GOT3 (cell line): ENCODE measurements at places on chromosomes 16 and 17.
A peak's percentile ranks its signal among the peaks of the same experiment; 100 is the strongest.

DNA sequence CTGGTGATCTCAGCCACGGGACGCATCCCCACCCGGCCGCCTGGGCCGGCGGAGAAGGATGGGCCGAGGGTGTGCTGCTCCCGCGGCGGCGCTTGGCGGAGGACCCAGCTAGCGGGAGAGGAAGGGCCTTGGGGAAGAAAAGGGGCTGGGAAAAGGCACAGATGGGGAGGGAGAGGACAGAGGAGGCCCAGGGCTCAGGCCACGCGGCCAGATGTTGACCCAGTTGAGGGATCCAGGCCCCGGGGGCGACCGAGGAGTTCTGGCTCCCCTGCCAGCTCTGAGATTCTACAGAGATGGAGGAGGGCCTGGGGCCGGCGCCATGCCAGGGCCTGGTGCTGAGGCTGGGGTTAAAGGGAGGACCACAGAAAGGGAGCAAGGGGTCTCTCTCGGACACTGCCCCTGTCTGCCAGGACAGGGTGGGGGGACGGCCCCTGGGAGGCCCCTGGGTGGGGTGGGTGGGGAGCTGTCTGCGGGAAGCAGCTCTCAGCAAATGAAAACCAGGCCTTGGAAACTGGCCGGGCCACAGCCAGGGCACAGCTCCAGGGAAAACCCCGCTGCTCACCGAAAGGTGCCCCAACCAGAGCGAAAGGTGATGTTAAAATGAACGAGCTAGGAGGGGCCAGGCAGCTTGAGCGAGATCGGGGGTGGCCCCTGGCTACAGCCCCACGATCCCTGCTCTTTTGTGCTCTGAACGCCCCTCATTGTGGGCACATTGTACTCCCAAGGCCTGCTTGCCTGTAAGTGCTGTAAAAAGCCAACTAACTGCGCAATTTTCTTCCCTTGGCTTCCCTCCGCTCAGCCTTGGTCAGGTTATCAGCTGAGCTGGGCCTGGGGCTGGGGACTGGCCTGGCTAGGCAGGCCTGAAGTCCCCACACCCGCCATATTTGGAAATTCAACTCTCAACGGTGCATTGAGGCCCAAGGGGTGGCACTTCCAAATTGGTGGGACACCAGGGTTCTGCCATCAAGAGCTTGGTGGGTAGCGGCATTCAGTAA is 191.4 kb downstream of the ZNF423 start:
- DNase-seq = no peak

DNA sequence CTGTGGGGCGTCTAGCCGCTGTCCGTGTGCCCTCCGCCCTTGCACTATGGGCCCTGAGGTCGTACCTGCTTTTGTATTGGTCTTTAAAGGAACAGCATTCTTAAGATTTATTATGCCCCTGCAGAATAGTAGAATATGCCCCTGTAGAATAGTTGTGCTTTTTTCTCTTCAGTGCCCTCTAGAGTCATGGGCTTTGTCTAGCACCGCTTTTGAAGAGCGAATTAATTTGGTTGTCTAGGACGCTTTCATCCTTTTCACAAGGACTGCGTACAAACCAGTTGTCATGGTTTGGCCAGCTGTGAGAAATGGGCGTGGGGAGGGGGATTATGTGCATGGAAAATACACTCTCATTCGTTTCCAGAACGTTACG is 621 bp downstream of the CEP95 start:
- no peak for DNase-seq

DNA sequence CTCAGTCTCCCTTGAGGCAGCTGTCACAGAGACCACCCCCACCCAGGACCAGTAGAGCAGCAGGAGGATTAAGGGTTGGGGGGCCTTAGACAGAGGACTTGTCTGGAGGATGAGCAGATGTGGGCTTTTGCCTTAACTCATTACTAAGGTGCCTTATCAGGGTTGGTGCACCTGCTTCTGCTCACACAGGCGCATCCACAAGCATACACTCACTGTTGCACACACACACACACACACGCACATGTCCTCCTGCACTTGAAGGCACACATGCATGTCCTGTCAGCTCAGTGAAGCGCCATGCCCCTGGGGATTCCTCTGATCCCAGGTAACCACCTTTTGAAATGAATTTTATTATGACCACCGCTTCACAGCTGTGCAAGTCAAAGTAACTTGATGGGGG is 1.2 kb downstream of the GFAP start:
- DNase-seq = no peak

- no peak for DNase-seq
These were observed 18.9 kb downstream of the RARA start for GRCh38 chr17:40327735-40328385.

GRCh38 chr16:87550495-87550961 is 51.8 kb upstream of the JPH3 start:
- no peak for DNase-seq

DNA sequence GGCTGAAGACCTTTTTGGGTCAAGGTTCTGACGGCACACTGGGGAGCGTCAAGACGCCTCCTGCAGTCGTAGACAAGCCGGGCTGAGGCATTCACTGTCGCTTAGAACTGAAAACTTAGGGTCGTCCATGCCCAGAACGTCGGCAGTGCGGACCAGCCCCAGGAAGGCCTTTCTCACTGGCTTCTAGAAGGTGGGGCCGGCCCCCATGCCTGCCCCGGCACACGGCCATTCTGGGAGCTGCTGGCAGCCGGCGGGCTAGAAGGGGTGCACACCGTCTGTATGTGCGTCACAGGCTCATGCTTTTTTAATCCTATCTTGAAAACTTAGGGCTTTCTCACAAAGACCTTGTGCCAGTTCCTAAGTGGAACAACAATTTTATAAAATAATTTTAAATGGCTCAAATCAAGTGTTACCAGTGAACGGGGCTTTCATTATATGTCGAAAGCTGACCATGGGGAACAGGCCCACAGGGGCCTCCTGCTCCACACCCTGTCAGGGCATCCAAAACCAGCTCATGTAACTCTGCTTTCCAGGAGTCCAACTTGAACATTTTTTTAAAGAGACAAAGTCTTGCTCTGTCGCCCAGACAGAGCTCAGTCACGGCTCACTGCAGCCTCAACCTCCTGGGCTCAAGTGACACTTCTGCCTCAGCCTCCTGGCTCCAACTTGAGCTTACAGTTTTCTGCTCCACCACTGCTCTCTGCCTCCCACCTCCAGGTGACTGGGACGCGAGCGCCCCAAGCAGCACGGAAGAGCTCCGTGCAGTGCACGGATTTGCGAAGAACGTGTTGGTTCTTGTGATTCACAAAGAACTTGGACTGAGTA is 111.2 kb downstream of the ANKRD11 start:
- DNase-seq = no peak

GRCh38 chr17:43368740-43369506 is 29.9 kb upstream of the ARL4D start:
- peak; percentile 42 for DNase-seq

GRCh38 chr17:76683921-76684745 is 26.6 kb downstream of the MXRA7 start:
- no peak for DNase-seq

DNA sequence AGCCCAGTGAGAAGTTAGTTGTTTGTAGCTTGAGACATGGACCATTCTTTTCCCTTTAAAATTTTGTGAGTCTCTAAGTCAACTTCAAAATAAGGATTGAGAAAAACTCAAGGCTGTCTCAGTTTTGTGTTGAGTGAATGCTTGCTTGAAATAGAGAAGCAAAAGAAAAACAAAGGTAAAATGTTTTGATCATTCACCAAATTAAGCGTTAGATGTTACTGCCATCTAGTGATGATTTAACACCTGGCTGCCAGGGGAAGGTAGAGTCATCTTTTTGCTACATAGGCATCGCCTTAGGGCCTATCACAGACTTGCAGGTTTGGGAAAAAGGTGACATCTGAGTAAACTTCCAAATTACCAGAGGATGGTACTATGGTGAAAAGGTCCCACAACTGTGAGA is 74.4 kb downstream of the PCTP start:
- no peak for DNase-seq

- no peak for DNase-seq
These were observed 25.6 kb downstream of the ABCC3 start for GRCh38 chr17:50660042-50660886.

DNA sequence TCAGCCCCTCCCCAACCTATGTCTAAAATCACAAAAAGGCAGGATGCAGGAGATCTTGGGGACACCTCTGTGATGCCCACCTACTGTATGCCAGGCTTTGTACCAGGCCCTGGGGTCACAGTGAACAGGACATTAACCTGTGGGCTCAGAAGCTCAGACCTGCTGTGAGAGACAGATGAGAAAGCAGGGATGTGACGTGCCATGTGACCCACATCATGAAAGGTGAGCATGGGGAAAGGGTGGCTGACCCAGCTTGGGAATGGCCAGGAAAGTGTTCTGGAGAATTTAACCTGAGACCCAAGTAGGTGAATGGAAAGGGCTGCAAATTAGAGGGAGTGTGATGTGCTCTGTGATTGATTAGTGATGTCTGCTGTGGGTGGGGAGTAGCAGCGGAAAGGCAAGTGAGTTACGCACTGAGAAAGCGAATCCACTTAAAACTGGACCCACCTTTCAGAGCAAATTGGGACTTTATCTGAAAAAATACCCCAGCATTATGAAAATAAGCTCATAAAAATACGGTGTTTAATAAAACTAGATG is 132.2 kb downstream of the IRF8 start:
- no peak for DNase-seq

GRCh38 chr17:40564883-40565768 is at the start of gene CCR7:
Gene CCR7, minus strand, starts transcription at chr17:40565472. Its CDS starts 63 bp downstream, at chr17:40565409.
- DNase-seq = no peak

- DNase-seq = no peak
These were observed 9.7 kb upstream of the ARL5C start for GRCh38 chr17:39175695-39176093.

DNA sequence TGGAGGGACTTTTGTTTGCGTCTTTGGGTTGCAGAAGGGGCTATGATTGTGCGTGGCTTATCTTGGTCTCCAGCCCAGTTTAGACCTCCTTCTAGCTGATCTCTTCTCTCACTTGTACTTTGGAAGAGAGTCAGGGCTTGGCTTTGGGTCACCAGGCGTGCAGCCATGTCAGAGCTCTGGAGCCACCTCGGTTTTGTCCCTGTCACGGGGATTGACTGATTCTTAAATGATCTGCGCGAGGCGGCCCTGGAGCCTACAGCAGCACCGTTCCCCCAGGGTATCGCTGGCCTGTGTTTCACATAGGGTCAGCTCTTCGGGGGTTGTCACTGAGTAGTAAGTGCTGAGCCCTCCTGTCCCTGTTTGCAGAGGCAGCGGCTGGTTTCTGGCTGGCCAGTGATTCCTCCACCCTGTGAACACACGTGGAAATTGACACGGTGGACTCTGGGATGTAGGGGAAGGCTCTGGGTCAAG is 209.8 kb upstream of the CHMP6 start:
- DNase-seq = no peak

GRCh38 chr17:6775871-6776405 is at the start of gene FBXO39:
Gene FBXO39, plus strand, starts transcription at chr17:6776215. Its CDS starts 3,654 bp downstream, at chr17:6779869.
- no peak for DNase-seq

DNA sequence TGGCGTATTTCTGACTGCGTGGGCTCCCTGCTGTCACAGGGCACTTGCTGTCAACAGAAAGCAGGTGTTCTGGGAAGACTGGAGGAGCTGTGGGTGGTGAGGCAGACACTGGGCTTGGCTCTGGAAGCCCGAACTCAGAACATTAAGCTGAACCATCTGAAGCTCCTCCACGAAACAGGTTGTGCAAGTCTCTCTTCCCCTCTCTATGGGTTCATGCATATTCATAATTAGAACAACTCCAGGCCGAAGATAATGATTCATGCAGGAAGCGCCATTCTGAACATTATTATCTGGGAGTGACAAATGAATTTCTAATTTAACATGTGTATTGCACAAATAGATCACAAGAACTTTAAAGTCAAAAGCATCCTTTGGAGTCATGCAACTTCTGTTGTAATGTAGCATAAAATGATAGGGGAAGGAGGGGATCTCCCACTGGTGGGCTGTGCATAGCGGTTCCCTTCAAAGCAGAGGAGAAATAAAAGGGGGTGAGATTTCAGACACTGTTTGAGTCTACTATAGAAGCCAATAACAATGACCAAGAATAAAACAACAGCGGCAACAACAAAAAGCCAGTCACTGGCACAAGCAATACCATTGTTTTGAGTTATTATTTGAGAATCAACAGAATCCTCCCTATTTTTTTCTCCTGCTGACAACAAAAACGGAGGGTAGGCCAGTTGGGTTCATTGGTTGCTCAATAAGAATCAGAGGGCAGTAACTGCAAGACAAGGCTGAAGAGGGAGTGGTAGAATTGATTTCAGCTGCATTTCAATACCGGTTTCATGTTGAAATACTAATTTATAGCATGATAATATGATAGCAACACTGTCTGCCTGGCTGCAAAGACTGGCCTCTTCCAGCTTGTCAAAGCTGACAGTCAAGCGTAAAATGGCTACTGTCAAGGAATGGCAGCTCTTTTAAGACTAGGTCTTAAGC is 407.3 kb downstream of the XYLT1 start:
- DNase-seq = no peak
